Tibial nerve (tissue), 4 donors: ENCODE measurements at places on chromosomes 7 and 10.

DNA sequence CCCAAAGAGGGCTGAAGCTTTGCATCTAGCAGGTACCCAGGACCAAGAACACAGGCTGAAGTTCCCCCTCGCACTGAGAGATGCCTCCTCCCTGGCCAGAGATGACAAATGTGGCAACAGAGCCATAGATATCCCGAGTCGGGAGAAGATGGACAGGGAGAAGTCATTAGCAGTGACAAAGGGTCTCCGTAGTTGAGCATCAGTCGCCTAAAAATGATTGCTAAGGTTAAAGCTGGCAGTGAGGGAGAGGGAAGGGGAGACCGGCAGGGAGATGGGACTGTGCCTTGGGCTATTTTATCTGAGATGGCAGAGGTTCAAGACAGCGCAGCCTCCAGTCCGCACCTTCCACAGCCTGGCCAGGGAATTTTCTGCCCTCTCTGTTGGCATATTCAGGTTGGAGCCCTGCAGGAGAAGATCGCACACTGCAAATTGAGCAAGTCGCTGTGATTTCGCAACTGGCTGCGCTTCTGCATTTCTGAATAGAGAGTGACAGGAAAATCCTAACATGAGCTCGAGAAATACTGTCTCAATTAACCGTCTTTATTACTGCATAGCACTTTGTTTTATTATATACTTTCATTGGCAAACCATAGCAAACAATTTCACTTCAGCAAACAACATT, 238.9 kb upstream of the GPR26 start:
- no peak overlapping the region for H3K4me3 ChIP-seq
- no peaks in the 10 kb centered on the region for H3K4me1 ChIP-seq
- H3K27me3 ChIP-seq: no peaks in the 10 kb centered on the region
- no peak for DNase-seq
- H3K27ac ChIP-seq: no peak overlapping the region

DNA sequence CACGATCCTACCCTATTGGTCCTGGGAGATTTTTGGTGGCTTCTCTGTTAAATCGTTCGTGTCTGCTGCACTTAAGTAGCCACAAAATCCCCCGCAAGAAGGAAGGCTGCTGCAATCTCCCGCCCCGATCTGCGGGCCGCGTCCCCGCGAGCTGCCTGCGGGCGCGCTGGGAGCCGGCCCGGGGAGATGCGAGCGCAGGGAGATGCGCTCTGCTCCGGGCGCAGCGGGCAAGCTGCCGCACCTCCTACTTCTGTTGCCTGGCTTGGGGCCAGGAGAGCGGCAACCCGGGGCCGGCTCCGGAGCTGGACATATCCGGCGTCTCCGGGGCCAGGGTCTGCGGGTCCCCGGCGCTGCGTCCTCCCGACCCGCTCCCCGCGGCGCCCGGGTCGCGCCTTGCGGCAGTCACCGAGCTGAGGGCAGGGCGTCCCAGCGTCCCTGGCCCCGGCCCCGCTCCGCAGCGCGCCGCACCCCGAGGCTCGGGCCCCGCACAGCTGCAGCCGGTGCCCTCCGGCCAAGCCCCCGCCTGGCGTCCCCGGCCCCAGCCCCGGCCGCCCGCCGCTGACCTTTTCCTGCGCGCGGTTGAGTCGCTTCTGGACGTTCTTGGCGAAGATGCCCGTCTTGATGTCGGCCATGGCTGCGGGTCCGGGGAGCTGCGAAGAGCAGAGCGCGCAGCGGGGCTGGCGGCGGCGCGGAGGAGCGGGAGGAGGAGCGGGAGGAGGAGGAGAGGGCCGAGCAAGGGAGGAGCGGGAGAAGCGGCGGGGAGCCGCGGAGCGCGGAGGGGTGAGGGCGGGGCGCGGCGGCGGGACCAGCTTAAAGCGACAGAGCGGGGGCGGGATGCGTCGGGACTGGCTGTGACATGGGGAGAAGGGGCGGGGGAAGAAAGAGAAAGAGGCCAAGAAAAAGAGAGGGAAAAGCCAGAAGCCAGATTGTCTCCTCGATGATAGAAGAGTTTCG, at the start of gene AMPH:
TSS of gene AMPH (minus strand) at position 654 of the 954 bp plus-strand sequence. CDS start at position 632, 22 bp downstream.
- no peaks in the 10 kb centered on the region for H3K36me3 ChIP-seq
- H3K27me3 ChIP-seq: peaks cover 20% of the 10 kb centered on the region
- peak within 1 kb of the TSS; percentile 29 for H3K4me3 ChIP-seq
- no peak for DNase-seq

GRCh38 chr7:2886900-2887299, 42.8 kb upstream of the GNA12 start:
- no peak overlapping the region for H3K27ac ChIP-seq
- no peaks in the 10 kb centered on the region for H3K36me3 ChIP-seq
- peak; percentile 24 for DNase-seq
- H3K4me3 ChIP-seq: no peak overlapping the region
- no peaks in the 10 kb centered on the region for H3K27me3 ChIP-seq
- no peaks in the 10 kb centered on the region for H3K4me1 ChIP-seq

- H3K4me3 ChIP-seq: no peak overlapping the region
- H3K27ac ChIP-seq: no peak overlapping the region
- DNase-seq: no peak
These were observed 14.6 kb downstream of the LHPP start for GRCh38 chr10:124476043-124476725.
